Stimulated activated CD4-positive, alpha-beta T cell treated with anti-CD3 and anti-CD28 coated beads, Interleukin-4, amount 100 ng/mL, for 4 hours (primary cell): ENCODE measurements at places on chromosomes 6 and 20.

DNA sequence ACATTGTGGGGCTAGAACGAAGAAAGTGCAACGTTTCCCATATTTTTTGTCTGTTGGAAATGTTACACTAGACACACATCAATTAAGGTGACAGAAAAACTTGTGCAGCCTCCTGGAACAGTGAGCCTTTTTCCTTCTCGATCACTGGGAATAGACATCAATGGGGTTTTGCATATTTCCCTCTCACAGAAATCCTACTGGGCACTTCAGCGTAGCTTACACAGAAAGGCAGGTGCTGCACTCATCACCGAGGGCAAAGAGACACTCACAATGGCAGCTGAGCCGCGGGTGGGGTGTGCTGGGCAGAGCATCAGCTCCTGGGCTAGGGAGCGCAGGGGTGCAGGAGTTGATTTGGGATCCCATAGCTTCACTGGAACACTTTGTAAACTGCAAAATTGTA, 64.5 kb downstream of the THBS2 start:
- DNase-seq, result no peak

DNA sequence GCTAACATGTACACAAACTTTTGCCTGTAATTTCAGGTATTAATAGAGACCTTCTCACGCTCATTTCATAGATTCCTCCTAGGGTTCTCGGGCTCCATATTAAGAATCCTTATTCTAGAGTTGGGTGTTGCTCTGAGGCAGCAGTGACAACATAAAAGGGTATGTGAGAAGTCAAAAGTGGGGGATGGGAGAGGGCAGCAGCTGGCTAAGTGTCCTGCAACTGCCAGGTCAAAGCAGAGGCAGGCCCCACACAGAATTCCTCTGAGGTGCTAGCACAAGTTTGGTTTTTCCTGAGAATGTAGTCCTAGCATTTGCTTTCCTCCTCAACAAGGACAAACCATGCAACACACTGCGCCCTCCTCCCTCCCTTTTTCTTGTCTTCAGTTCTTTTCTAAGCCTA, 4.6 kb downstream of the NSFL1C start:
- no peak for DNase-seq

- no peak for DNase-seq
These were observed 432.8 kb downstream of the CD83 start for GRCh38 chr6:14550410-14550809.

GRCh38 chr20:63624486-63624885, 2.4 kb downstream of the GMEB2 start:
- DNase-seq, result no peak

- DNase-seq, result no peak
These were observed 238.5 kb downstream of the GMPR start for GRCh38 chr6:16476861-16477260.

- no peak for DNase-seq
These were observed 491.3 kb upstream of the GJE1 start for GRCh38 chr6:141641406-141641805.

DNA sequence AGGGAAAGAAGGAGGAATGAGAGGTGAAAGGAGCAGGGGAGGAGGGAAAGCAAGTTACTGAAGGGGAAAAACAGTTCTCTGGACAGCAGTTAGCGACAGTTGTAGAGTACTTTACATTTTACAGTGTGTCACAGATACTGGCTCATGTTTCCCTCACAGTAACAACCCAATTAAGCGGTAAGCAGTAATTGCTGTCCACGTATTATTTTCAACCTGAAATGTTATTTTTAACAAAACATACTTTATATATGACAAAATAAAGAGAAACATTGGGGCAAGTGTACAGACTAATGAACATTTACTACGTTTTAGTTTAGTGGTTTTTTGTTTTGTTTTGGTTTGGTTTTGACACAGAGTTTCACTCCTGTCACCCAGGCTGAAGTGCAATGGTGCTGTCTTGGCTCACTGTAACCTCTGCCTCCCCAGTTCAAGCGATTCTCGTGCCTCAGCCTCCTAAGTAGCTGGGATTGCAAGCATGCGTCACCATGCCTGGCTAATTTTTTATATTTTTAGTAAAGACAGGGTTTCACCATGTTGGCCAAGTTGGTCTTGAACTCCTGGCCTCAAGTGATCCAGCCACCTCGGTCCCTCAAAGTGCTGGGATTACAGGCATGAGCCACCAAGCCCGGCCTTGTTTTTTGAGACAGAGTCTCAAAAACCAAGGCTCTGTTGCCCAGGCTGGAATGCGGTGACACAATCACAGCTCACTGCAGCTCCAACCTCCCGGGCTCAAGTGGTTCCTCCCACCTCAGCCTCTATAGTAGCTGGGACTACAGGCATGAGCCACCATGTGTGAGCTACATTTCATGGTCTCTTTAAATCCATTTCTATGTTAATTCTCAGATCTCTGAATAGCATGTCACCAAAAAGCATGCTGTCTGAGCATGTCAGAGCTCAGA, 22.6 kb upstream of the BTN3A2 start:
- DNase-seq, result no peak

GRCh38 chr6:904994-905393, 212.1 kb upstream of the EXOC2 start:
- DNase-seq, result no peak

DNA sequence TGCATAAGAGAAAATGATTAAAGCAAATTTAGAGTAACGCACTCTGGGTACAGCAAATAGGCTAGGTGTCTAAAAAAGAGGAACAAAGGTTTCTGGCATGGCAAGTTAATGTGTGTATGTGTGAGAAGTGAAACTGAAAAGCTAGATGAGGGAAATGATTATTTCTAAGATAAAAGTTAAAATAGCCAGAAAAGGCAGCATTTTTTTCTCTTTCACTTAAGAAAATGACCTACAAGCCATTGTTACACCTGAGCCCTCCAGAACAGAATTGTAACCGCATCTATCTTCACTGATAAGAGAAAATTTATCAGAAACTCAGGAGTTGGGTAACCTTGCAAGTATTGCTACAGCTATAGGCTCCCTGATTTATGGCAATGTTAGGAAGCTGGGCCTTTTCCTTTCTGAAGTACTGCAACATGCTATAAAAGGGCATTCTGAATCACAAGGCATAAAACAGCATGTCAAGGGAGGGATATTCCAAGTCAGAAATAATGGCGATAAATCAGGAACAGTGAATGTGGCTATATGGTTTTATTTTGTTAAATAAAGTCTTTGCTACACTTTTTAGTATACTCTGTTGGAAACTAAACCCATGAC, 395.3 kb downstream of the TBC1D32 start:
- no peak for DNase-seq

- no peak for DNase-seq
These were observed 71.6 kb downstream of the SH3BGRL2 start for GRCh38 chr6:79702691-79703090.
